ENCODE measurements at places on chromosomes 5 and 9. TPM values are rescaled to one million over a fixed set of nuclear protein-coding genes. Genes with fewer than 3 reads are reported as not detected.
A peak's percentile ranks its signal among the peaks of the same experiment; 100 is the strongest.

PCDHGC5 gene
- total RNA-seq, result 1.7 TPM

- no peak for DNase-seq
Observed at GRCh38 chr9:9246726-9247125, 1366.1 kb downstream of the PTPRD start.

ADRB2 gene
- total RNA-seq, result 0.54 TPM

DNA sequence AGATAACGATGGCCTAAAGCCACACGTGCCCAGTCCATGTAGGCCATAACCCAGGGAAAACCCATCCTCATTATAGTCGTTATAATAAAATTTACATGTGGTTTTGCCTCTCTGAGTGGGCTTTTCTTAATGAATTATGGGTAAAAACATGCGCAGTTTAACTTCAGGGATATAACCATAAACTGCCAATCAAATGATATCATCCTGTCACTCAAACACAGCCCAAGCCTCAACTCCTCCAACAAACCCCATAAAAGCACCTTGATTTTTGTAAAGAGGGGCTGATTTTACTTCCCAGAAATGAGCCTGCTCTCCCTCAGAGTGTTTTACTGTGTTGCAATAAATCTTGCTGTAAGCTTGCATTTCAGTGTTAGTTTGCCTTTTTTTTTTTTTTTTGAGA, 15.8 kb upstream of the SETX start:
- DNase-seq, result no peak

GRCh38 chr5:31197183-31197582, 3.7 kb downstream of the CDH6 start:
- no peak for DNase-seq

DNA sequence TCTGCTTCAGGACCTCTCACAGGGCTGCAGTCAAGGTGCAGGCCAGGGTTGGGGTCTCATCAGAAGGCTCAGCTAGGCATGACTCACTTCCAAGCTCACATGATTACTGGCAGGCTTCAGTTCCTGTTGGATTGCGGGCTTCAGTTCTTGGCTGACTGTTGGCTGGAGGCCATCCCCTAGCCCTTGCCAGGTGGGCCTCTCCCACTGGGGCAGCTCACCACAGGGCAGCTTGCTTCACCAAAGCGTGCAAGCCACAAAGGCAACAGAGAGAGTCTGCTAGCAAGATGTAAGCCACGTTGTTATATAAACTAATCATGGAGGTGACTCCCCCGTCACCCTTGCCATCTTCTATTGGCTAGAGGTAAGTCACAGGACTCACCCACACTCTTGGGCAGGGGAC, 14.4 kb downstream of the CPLX2 start:
- DNase-seq, result no peak

BARHL1 gene
- total RNA-seq, result not detected

DNA sequence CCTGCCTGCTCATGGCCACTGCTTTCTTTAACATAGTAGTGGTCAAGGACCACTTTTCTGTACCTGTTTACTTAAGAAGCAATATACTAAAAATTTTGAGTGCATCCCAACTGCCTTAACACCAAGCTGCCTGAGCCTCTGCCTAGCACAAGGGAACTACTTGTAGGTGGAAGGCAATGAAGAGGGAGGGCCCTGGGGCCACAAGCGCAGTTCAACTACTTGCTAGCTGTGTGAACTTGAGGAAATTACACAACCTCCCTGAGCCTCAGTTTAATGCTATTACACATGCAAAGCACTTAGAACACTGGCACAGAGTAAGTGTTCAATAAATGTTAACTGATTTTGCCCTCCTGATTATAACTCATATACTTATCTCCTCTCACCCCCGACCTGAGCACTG, 6.3 kb downstream of the ARL15 start:
- no peak for DNase-seq

- peak; percentile 70 for DNase-seq
Observed at GRCh38 chr9:126001581-126002225, 254.5 kb downstream of the PBX3 start.

DNA sequence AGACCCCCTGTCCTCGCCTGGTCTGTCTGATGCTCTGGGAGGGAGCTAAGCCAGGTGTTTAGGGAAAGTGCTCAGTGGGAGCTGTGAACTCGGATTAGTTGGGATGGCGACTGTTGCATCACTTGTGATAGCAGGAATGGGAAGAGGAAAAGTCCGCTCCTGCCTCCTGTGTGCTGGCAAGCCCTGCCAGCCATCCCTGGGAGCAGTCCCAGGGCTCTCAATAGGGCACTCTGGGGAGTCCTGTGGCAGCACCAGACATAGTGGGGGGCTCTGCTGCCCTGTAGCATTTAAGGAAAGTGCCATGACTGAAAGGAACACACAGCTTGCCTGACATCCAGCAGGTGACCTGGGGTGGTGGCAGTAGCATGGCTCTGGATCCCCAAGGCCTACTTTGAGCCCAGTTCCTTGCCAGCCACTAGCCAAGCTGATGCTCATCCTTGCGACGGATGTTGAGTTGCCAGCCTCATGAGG, 81.5 kb downstream of the AMBP start:
- no peak for DNase-seq

GRCh38 chr5:132226516-132227234, 978 bp downstream of the P4HA2 start:
- no peak for DNase-seq

DNA sequence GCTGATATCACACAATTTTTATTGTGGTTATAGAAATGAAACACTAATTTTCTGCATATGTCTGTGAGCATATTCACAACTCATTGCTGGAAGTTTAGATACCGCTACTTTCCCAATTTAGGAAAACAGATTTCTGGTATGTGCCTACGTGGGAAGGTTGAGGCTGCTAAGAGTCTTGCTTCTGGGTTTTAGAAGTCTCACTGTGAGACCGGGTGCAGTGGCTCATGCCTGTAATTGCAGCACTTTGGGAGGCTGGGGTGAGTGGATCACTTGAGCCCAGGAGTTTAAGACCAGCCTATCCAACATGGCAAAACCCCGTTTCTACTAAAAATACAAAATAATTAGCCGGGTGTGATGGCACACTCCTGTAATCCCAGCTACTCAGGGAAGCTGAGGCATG, 39.6 kb downstream of the UBAP1 start:
- DNase-seq, result no peak

- no peak for DNase-seq
Observed at GRCh38 chr5:176902102-176902814, 3.1 kb upstream of the HK3 start.

DNA sequence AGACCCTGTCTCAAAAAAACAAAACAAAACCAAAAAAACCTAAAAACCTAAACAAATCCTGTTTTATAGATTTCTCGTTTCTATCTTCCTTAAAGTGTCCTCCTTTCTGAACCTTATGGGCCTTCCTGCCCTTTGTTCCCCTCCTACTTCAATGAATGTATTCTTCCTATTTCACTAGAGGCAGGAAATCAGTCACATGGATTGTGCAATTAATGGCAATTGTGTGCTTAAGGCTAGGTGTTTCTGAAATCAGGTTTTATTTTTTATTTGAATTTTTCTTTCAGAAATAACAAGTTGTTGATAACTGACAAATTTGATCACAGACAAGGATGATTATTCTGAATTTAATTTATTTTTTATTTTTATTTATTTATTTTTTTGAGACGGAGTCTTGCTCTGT, 220.6 kb upstream of the SEMA6A start:
- no peak for DNase-seq

GRCh38 chr5:168282120-168282519, 9.3 kb upstream of the WWC1 start:
- DNase-seq, result peak; percentile 77

DNA sequence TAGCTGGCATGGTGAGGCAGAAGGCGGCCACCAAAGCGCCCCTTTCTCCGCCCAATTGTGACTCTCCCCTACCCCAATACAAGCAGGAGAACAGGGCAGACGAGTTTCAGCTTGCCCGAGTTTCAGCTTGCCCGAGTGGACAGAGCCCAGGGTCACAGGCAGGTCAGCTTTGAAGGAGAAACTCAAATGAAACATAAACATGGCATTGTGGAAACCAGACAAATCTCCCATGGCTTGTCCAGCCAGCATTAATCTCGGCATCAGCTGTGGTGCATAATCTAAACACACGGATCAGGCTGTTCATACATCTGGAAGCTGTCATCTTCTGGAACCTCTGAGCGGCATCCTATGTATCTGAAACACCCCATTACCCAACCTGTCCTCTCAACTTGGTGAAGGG, 16.9 kb downstream of the PTCH1 start:
- DNase-seq, result no peak

GRCh38 chr9:94779031-94779430, 52.5 kb downstream of the AOPEP start:
- no peak for DNase-seq

GRCh38 chr9:124003636-124004349, 7.8 kb upstream of the LHX2 start:
- no peak for DNase-seq

ARRDC3 gene
- 29.1 TPM for total RNA-seq

- no peak for DNase-seq
Observed at GRCh38 chr9:35229066-35229778, 67.4 kb downstream of the UNC13B start.

DNA sequence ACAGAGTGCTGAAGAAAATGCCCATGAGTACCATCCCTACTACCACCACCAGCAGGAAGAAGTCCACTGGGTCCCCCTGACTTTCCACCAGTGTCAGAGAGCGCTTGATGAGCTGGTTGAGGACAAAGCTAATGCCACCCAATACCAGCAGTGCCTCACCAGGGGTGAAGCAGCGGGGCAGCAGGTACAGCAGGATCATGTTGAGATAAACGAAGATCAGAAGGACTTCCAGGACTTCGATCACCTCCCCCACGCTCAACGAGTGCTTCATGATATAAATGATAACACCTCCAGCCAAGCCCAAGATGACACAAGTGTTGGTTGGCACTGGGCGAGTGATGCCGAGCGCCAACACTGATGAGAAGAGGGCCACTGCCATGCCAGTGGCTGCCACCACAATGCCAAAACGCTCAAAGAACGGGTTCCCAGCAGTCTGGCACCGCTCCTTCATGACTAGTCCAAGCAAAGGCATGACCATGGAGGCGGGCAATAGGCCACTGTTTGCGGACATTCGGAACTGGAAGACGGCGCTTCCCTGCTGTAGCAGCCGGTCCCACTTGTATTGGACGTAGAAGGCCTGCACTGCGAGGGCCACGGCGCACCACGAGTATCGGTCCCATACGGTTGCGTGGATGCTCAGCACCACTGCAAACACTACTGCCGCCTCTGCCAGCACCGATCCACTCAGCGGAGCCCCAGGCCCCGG, 679 bp downstream of the DOLK start:
- peak; percentile 90 for DNase-seq

GRCh38 chr5:172943906-172944305, 15.3 kb upstream of the RPL26L1 start:
- peak; percentile 38 for DNase-seq

SMIM33 gene
- total RNA-seq, result not detected

GRCh38 chr5:177194268-177194667, 60.7 kb downstream of the NSD1 start:
- DNase-seq, result no peak

PCDHA11 gene
- total RNA-seq, result 6.0 TPM

DNA sequence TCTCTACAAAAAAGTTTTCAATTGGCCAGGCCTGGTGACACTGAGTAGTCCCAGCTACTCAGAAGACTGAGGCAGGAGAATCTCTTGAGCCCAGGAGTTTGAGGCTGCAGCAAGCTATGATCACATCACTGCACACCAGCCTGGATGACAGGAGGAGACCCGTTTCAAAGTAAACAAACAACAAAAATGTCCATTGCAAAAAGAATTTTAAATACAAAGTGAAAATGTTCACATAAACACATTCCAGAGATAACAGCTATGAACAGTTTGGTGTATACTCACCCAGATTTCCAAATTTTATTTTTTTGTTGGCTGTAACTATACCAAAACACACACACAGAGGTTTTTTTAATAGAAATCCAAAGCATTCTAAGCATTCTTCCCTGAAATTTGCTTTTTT, 39.8 kb downstream of the ADRA1B start:
- no peak for DNase-seq

GRCh38 chr5:57327561-57328367, 153.9 kb downstream of the GPBP1 start:
- no peak for DNase-seq

PCDHB2 gene
- 90.1 TPM for total RNA-seq

GRCh38 chr9:8946461-8946860, 1146.9 kb upstream of the DMAC1 start:
- no peak for DNase-seq

SCGB3A2 gene
- total RNA-seq, result not detected

- DNase-seq, result peak; percentile 55
Observed at GRCh38 chr5:138463419-138464007, 1.8 kb upstream of the EGR1 start.

DNA sequence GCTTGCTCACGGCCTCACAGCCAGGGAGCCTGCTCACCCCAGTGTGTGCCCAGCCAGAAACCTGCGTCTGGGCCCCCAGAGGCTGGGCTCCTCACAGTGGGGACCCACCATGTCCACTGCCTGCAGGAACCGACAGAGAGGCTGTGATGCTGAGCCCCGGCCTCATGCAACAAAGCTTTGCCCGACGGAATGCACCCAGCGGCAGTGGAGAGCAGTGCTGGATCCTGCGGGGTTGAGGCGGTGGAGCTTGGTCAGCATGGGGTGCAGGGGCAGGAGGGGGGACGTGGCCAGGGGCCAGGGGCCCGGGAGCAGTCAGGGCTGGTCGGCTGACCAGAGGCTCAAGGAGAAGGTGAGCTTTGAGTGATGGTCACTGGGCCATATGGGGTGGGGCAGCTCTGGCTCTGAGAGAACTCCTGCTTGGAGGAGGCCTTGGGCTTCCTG, 7.7 kb upstream of the CEP72 start:
- DNase-seq, result peak; percentile 73

GRCh38 chr9:12961276-12961809, 186.5 kb downstream of the LURAP1L start:
- DNase-seq, result no peak

DNA sequence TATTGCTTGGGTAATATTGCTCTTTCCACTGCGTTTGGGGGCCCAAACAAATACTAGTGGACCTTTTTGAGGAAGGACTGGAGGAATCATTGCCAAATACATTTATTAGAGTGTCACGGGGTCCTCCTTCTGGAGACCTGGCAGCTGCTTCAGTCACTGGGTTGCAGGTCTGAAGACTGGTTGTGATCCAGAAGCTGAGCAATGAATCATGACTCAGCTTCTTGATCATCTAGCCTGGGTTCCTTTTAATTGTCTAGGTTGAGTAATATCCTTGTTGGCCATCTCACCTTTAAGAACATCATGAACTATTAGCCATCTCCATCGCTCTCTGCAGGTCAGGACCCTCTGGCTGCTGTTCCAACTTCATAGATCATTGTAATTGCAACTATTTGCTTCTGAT, 15.4 kb upstream of the UBAP1 start:
- DNase-seq, result no peak

- no peak for DNase-seq
Observed at GRCh38 chr9:109003116-109003515, 10.2 kb downstream of the CTNNAL1 start.

- DNase-seq, result no peak
Observed at GRCh38 chr5:78501411-78502352, 141.3 kb downstream of the SCAMP1 start.

DNA sequence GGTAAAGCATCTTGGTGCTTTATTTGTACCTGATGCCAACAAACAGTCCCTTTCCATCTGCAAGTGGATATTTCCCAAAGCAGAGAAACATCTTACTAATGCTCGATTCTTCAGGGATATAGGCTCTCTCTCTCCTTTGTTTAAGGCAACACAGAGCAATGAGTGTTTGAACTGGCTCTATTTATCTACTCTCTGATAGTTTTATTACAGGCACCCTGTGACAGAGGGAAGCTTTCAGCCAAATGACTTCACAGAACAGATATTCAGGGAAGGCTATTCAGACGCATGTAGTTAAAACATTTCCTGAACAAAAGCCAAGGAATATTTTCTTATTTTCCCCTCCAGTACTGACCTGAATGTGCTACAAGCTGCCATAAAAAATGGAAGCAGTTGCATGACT, 141.8 kb downstream of the YIPF5 start:
- no peak for DNase-seq
